ENCODE measurements at places on chromosomes 2 and 18. TPM values are rescaled to one million over a fixed set of nuclear protein-coding genes. Genes with fewer than 3 reads are reported as not detected.

PTPRN gene
- total RNA-seq = 0.92 TPM

DNA sequence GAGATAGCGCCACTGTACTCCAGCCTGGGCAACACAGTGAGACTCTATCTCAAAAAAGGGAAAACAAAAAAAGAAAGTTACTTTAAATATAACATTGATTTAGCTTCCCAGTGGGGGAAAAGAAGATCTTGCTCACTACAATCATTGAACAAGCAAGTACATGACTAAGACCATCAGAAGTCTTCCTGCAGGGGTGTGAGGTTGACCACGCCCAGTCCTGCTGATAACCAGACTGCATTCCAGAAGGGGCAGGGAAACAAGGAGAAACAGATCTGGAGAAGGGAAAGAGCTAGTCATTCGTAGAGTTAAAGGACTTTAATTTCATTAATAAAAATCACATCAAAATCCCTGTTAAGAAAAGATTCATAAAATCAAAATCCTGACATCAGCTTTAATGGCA lies 77.5 kb downstream of the EPHA4 start:
- peaks cover 2% of the 10 kb centered on the region for H3K36me3 ChIP-seq
- DNase-seq = no peak
- no peaks in the 10 kb centered on the region for H3K4me1 ChIP-seq
- no peak overlapping the region for H3K27ac ChIP-seq
- no peak overlapping the region for H3K4me3 ChIP-seq
- H3K27me3 ChIP-seq = no peaks in the 10 kb centered on the region

GRCh38 chr2:239806758-239807434 lies 218.2 kb downstream of the NDUFA10 start:
- H3K27me3 ChIP-seq = peaks cover 4% of the 10 kb centered on the region
- no peak overlapping the region for H3K27ac ChIP-seq
- no peaks in the 10 kb centered on the region for H3K4me1 ChIP-seq
- H3K36me3 ChIP-seq = no peaks in the 10 kb centered on the region

DNA sequence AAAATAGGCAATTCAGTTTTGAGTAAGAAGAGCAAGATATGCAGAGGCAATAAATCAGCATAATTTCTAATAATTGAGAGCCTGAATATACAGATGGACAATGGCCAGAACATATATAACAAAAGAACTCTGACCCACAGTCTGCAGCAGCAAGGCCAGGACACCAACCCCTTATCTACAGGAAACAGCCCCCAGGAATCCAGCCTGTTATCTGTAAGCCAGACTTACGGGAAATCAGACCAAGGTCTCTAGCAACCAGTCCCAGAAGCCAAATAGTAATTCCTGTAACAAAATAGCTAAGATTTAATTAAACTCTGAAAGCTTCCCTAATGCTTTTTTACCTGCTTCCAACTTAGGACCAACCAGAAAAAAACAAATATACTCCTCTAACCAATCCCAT lies 434.5 kb upstream of the GYPC start:
- H3K4me1 ChIP-seq = no peaks in the 10 kb centered on the region
- no peak overlapping the region for H3K27ac ChIP-seq
- H3K27me3 ChIP-seq = peaks cover 2% of the 10 kb centered on the region
- no peaks in the 10 kb centered on the region for H3K36me3 ChIP-seq

GRCh38 chr2:44120428-44120827 lies 48.2 kb upstream of the PPM1B start:
- H3K36me3 ChIP-seq = no peaks in the 10 kb centered on the region
- peak; percentile 40 for DNase-seq
- peak overlapping the region; percentile 20 for H3K27ac ChIP-seq
- peaks cover 2% of the 10 kb centered on the region for H3K27me3 ChIP-seq

DNA sequence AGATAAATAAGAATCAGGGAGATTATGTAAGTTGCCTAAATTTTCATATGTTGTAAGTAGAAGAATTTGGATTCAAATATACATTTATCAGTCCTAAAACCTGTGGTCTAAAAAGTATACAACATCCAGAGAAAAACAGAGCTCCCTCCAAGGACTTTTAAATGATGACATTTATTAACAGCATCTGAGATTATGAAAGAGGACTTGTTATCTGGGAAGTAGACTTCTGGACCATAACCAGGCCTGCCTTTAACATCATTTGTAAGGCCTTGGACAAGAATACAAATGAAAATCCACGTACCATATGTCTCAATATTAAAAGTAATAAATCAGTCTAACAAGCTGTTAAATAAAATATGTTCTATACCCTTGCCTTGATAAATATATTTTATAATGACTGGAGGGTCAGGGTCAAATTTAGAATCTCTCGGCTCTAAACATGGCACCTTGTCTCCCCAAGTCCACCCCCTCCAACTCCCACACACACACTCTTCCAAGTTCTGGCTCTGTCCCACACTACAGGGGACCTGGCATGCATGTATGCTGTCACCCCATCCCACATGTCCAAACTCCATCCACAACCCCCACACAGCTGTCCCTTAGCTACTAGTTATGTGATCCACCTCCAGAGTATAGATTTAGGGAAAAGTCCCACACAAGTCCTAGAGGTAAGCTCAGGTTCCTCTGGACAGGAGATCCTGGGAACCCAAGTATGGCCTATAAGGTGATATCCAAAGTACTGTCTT lies 382.6 kb downstream of the CDH2 start:
- H3K36me3 ChIP-seq = no peaks in the 10 kb centered on the region
- no peaks in the 10 kb centered on the region for H3K4me1 ChIP-seq
- no peak for DNase-seq
- H3K27ac ChIP-seq = no peak overlapping the region

CCDC141 gene
- total RNA-seq = 6.5 TPM

DNA sequence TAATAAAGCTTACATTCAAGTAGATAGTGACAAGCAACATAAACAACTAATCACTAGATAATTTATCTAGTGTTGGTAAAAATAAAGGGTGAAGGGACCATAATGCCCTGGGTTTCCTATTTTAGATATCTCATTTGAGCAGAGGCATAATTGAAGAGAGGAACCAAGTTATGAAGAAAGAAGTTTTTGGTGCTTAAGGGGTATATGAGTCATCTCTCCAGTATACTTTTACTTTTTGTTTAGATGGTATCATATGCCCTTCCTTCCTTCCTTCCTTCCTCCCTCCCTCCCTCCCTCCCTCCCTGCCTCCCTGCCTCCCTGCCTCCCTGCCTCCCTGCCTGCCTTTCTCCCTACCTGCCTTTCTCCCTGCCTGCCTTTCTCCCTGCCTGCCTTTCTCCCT lies 1053.5 kb upstream of the CELF4 start:
- no peak overlapping the region for H3K27ac ChIP-seq
- H3K4me1 ChIP-seq = peaks cover 2% of the 10 kb centered on the region
- no peaks in the 10 kb centered on the region for H3K36me3 ChIP-seq
- no peaks in the 10 kb centered on the region for H3K27me3 ChIP-seq
- no peak for DNase-seq

GRCh38 chr2:231332388-231332787 lies 63.1 kb upstream of the B3GNT7 start:
- H3K36me3 ChIP-seq = no peaks in the 10 kb centered on the region
- H3K27me3 ChIP-seq = no peaks in the 10 kb centered on the region
- DNase-seq = no peak
- no peak overlapping the region for H3K27ac ChIP-seq
- H3K4me1 ChIP-seq = no peaks in the 10 kb centered on the region

- H3K36me3 ChIP-seq = no peaks in the 10 kb centered on the region
- H3K4me1 ChIP-seq = no peaks in the 10 kb centered on the region
- no peak overlapping the region for H3K27ac ChIP-seq
These were observed 197.1 kb downstream of the LOXHD1 start for GRCh38 chr18:46459789-46460455.

DNA sequence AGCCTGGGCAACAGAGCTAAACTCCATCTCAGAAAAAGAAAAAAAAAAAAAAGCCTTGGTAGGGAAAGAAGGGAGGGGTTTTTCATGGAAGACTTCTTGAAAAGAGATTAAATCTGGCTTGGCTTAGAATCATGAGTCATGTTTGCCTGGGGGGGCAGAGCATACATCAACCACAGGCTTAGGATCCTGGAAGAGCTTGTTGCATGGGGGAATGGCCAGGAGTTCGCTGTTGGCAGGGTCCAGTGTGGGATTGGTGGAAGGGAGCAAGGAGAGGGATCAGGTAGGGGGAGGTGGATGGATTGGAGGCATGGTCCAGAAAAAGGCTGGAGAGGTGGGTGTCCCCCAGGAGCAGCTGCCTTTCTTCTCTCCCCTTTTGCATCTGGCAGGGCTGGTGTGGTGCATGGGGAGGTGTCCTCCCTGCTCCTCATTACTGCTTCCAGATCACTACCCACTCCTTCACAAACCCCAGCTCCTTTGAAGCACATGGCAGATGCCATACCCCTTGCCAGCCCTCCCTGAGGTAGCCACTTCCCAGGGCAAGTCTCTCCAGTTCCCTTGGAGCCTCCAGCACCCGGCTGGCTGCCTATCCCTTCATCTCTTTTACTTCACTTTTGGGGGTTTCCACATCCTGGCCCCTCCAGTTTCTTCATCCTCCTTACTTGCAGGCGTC lies 2.5 kb downstream of the ARMC9 start:
- H3K27ac ChIP-seq = no peak overlapping the region
- no peaks in the 10 kb centered on the region for H3K36me3 ChIP-seq
- no peak for DNase-seq
- H3K4me1 ChIP-seq = peaks cover 13% of the 10 kb centered on the region
- H3K4me3 ChIP-seq = no peak overlapping the region

TMEM17 gene
- 0.14 TPM for total RNA-seq

- H3K27ac ChIP-seq = no peak overlapping the region
- no peaks in the 10 kb centered on the region for H3K4me1 ChIP-seq
- no peaks in the 10 kb centered on the region for H3K27me3 ChIP-seq
- no peak overlapping the region for H3K4me3 ChIP-seq
- no peak for DNase-seq
These were observed 97.9 kb upstream of the KLHL29 start for GRCh38 chr2:23286758-23287704.
